ENCODE measurements at places on chromosomes 7 and 10.

GRCh38 chr7:73811760-73812168, 19.0 kb upstream of the CLDN4 start:
- DNase-seq, result no peak

- no peak for DNase-seq
These were observed 23.0 kb upstream of the CDHR3 start for GRCh38 chr7:105940109-105940508.

- no peak for DNase-seq
These were observed 23.2 kb downstream of the STEAP1B start for GRCh38 chr7:22476824-22477223.

GRCh38 chr7:44058759-44059218, 6.6 kb downstream of the PGAM2 start:
- DNase-seq, result peak; percentile 20

DNA sequence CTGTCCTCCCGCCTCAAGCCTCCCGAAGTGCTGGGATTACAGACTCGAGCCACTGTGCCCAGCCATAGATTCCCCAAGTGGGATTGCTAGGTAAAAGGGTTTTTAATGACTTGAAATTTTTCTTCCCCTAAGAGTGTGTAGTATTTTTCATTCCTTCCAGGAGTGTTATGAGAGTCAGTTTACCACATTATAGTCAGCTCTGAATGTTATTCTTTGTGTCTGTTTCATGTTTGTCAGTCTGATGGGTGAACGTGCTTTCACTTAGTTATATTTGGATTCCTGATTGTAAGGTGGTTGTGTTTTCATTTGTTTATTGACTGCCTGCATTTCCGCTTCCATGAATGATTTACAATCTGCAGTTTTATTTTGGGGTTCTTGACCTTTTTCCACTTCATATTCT, 6.3 kb downstream of the ZNF212 start:
- DNase-seq, result no peak

GRCh38 chr10:37965006-37965405, 11.4 kb downstream of the ZNF25 start:
- no peak for DNase-seq

GRCh38 chr7:137915266-137915665, 68.5 kb upstream of the DGKI start:
- no peak for DNase-seq

- DNase-seq, result no peak
These were observed 136.1 kb upstream of the MYO3A start for GRCh38 chr10:25797888-25798429.

GRCh38 chr7:151809864-151810170, 67.1 kb downstream of the PRKAG2 start:
- DNase-seq, result peak; percentile 1

DNA sequence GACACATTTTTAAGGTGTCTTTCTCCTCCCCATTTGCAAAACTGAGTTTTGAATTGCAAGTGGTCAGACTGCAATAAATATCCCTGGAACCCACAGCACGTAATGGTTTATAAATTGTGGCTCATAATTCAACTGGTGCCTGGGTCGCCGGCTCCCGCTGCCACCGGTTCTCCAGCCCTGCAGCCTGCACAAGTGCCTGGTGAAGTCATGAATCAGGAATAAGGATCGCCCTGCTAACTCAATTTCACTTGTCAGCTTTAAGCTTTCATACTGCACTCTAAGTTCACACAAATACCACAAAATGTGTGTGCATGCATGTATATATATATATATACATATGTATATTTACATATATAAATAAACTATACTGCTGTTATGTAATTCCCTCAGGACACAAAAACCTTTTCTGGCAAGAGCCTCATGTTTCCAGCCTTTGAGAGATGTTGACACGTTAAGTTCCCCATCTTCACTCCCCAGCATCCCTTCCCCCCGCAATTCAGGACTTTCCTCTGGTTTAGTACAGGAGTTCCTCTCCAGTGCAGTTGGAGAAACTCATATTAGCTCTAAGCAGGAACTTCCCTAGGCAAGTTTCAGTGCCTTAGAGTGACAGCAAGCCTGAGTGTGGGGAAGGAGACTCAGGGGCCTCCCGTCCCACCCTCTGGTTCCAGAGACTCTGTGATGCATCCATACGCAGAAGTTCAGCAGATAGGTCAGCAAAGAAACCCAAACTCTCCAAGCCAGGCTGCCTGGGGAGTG, 129.2 kb upstream of the UNC5B start:
- peak; percentile 3 for DNase-seq

GRCh38 chr7:46494028-46494427, 573.0 kb upstream of the IGFBP3 start:
- no peak for DNase-seq

DNA sequence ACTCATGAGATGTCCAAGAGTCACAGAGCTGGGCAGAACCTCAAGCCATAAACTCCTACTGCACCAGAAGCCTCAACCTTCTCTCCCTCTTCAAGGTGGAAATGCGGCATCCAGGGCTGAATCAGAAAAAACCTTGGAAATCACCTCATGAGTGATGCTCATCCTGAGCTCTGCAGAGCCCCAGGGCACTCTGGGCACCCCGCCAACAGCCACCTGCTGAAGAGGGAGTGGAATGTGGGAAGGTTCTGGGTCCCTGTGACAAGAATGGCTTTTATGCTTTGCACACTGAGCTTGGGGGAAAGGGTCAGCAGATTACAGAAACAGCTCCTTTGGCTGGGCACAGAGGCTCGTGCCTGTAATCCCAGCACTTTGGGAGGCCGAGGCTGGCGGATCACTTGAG, 18.8 kb downstream of the NUDT1 start:
- DNase-seq, result no peak

DNA sequence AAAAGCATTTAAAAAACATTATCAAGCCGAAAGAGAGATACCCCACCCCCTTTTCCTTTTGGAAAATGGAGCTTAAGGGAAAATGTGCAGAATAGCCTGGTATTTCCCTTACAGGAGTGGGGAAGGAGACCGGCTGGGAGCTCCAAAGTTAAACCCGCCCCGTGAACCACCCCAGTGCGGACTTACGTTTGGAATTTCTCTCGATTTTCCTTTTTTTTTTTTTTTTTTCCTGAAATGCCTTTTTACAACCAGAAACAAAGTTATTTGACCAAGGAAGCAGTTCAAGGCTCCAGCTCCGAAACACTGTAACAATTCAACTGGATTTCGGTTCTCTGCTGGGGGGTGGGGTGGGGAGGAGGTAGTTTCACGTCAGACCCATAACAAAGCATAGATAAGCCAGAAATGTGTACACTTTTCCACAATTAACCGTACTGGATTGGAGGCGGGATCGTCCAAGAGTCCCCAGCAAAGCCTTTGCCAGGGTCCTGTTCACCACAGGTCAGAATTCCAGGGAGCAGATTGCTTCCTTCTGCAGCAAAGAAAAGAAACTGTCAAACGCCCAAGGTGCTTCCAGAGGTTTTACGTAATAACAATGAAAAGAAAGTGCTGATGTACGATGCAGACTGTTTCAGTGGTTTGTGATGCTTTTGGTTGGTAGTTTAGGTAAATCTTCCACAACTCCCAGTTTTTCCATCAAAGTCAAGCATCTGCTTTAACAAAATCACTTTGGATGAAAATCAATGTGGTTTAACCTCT, 6.7 kb downstream of the SKIDA1 start:
- peak; percentile 59 for DNase-seq

- DNase-seq, result no peak
These were observed 39.3 kb downstream of the VSTM2A start for GRCh38 chr7:54581511-54581910.

DNA sequence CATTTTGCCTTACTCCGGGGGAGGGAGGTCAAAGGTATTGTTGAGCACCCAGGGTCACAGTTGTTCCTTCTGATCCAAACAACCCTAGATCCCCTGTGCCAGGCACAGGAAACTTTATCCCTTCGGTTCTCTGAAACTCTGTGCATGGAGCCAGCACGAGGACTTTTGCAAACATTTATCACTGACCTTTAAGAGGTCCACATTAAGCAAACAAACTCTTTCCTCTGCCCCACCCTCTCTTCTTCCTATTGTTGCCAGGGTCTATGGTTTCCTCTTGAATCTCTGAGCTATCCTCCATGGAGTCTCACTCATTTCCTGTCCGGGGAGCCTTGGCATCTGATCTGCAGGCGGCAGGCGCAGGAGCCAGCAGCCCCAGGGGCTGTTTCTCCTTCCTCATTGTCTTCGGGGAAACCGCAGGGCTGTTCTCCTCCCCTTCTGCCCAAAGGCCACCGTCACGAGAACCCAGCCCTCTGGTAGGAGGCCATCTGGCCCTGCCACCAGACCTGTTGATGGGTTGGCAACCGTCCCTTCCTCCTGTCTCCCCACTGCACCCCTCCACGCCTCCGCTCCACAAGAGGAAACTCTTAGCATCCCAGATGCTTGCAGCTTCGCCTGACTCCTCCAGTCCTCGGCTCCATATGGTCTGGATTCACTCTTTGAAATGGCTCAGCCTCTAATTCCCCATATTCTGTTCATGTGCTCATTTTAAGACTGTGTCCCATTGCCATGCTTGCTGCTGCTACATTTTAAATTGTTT, 327.3 kb upstream of the NRP1 start:
- peak; percentile 59 for DNase-seq

- no peak for DNase-seq
These were observed 2.1 kb downstream of the COL13A1 start for GRCh38 chr10:69803809-69804208.

GRCh38 chr7:134448356-134449229, 10.3 kb downstream of the AKR1B1 start:
- no peak for DNase-seq

- DNase-seq, result no peak
These were observed 22.7 kb downstream of the EXOC4 start for GRCh38 chr7:133275446-133276095.

DNA sequence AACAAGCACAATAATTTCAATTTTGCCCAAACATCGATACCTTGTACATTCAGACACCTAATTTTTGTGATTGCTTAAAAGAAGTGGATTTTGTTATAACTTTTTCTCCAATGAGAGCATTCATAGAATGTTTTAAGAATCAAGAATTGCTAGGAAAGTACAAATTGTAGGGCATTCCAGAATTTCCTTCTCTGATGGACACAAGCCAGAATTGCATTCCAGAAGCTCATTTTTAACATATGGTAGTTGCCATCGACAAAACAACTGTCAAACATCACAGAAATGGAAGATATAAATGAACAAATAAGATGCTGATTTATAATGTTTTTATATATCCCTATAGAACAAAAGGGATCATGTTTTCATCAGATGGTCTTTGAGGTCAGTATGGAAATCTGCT, 258.4 kb upstream of the NPVF start:
- DNase-seq, result no peak

- no peak for DNase-seq
These were observed 25.2 kb downstream of the TRIM8 start for GRCh38 chr10:102669206-102670064.

- no peak for DNase-seq
These were observed 332.7 kb upstream of the MAGI2 start for GRCh38 chr7:79786187-79786586.

- DNase-seq, result peak; percentile 42
These were observed 220.2 kb downstream of the DGKI start for GRCh38 chr7:137626469-137627067.

DNA sequence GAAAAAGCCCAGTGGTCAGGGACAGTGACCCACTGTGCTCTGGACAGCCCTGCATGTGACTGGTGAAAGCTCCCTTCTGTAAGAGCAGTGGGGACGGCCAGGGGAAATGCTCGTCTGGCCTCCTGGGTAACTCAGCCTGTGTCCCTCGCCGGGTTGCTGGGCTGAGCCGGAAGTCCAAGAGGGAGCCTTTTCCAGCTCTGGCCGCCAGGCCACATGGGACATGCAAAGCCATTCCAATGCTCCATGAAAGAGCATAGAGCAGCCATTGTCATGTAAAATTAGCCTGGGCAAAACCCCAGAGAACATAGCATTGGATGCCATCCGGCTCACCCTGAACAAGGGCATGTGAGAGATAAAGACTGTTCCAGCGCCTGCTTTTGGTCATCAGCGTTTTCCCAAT, 64.9 kb upstream of the ADRB1 start:
- DNase-seq, result no peak

GRCh38 chr10:110547139-110547761, 20.2 kb upstream of the SMC3 start:
- DNase-seq, result no peak

GRCh38 chr10:113609704-113610108, 54.1 kb downstream of the NRAP start:
- DNase-seq, result no peak

DNA sequence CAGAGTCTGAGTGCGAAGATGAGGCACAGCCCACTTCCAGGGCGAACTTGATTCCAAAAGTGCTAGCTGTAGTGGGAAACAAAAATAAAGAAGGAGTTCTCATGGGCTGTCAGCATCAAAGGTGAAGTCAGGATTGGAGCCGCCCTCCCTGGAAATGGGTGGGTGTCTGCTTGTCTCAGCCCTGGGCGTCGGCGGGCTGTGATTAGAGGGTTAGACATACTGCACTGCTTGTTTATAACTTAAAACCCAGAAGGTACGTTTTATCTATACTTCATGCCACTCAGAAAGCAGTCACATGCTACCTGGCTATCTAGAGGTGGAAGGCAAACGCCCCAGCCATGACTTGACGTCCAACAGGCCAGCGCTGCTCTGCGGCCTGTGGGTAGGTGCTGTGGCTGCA, 108.7 kb upstream of the NPS start:
- no peak for DNase-seq

DNA sequence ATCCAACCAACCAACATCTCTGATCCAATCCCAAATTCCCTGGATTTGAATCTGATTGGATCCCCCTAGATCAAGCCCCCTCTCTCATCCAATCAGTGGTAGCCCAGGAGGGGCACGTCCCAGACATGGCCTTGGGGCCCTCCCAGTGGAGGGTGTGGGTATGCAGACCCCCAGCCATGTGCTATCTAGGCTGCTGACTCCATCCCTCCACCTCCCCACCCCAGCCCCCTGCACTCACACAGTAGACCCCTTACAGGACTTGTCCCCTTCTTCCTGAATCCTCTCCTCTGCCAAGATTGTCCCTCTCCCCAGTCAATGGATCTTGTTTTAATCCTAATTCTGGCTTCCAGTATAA, 153.4 kb downstream of the OAT start:
- DNase-seq, result no peak

GRCh38 chr7:110442381-110442837, 648.5 kb upstream of the LRRN3 start:
- DNase-seq, result no peak

DNA sequence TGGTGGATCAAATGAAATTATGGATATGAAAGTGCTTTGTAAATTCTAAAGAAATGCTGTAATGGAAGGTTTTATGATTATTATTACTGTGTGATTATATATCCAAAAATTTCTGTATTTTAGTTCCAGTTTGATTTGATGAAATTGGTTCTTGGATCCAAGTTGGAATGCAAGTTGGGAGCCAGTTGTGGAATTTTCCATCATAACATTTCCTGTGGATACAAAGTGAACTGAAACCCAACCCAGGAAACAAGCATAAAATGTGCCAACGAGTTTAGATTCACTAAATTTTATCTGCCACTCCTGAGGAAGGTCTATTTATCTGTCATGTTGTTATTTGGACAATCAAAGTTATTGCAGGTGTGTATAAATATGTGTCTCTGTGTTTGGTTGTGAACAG, 131.4 kb upstream of the MDFIC start:
- no peak for DNase-seq

All from left hindlimb (tissue), 1 donor.